ENCODE measurements at places on chromosomes 11 and 22.

GRCh38 chr11:74784234-74784633 is 35.6 kb downstream of the RNF169 start:
- no peak for DNase-seq

GRCh38 chr11:11947825-11948224 is 60.6 kb downstream of the DKK3 start:
- no peak for DNase-seq

GRCh38 chr22:48895831-48896765 is 931.6 kb downstream of the BRD1 start:
- DNase-seq: no peak

DNA sequence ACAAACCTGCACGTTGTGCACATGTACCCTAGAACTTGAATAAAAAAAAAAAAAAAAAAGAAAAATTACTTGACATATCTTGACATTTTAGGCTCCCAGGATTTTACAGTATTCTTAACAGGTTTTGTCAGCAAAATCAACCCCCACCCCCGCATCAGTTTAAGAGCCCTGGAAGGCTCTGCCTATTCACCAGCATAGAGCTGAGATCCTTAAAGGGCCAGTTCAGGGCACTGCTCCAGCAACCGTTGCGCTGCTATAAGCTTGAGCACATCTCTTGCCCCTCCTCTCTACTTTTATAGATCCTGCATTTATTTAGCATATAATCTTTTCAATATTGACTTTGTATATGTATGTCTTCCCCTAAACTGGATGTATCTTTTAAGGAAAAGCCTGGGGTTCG is 697 bp upstream of the PAFAH1B2 start:
- no peak for DNase-seq

DNA sequence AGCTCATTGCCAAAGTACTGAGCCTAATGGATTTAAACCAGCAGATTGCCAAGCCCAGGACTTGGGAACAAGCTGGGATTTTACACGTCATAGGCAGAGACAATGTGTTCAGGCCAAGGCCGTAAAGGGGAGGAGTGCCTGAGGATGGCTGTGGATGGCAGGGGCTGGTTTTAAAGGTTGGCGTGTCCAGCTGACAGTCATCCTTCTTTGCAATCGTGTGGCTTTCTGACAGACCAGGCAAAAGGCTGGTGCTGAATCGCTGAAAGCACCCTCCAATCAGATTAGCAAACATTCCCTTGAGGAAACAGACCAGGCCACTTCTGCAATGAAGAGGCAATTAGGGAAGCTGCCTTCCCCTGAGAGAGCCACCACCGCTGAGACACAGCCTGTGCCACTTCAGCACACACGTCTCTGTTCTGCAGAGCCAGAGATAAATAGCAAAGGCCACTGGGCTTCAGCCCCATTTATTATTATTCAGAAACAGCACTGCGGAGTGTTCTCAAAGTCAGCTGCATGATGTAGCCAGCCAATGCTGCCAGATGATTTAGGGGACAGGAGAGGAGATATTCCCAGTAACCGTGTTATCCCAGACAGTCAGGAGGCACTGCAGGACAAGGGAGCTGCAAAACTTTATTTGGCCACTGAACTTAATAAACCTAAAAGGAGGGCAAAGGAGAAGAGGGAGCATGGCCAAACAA is 54.2 kb upstream of the CSNK2A3 start:
- DNase-seq: no peak

GRCh38 chr11:75246006-75246670 is 5.6 kb downstream of the TPBGL start:
- DNase-seq: no peak

GRCh38 chr11:37666960-37667359 is 1068.9 kb upstream of the RAG2 start:
- DNase-seq: no peak

DNA sequence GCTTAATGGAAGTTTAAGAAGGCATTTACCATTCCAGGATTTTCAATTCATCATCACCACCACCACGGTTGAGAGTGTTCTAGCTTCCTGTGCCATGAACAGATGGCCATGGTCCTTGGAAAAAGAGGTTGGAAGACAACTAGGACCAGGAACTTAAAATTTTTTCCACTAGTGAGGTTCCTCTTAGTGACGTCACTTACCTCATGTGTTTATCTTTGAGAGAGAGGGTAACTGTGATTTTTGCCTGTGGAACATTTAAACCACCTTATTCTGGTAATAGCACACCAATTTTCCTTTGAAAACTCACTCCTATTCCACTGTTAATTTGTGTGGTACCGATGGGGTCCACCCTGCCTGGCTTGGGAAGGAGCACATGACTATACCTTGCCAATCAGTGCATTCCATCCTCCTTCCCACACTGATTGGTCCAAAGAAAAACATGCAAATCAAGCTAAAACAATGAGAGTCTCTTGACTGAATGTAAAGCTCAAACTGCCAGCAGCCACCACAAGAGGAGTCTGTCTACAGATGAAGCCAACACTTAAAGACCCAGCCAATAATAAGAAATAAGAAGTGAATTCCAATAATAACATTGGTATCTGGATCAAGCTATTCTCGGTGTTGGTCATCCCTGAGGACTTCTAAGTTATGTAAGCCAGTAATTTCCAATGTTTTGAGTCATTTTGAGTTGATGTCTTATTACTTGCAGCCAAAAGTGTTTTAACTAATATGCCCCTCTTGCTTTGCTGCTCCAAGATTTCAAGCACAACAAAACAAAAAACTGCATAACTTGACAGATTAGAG is 111.8 kb downstream of the MPPED2 start:
- DNase-seq: no peak

DNA sequence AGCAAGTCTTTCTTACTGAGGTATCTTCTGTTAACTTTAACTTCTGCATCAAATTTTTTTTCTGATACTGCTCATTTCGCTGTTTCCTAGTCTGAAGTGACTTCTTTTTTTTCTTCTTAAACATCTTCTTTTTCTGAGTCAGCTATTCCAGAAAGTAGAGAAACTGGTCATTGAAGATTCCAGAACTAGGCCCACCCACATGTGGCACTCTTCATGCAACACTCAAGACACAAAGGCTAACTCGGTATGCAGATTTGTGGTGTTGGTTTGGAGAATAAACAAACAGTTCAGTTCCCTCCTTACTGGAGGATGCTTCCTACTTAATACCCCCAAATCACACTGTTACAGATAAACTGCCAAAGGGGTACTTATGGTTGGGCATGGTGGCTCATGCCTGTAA is 25.2 kb upstream of the MTCH2 start:
- DNase-seq: no peak

DNA sequence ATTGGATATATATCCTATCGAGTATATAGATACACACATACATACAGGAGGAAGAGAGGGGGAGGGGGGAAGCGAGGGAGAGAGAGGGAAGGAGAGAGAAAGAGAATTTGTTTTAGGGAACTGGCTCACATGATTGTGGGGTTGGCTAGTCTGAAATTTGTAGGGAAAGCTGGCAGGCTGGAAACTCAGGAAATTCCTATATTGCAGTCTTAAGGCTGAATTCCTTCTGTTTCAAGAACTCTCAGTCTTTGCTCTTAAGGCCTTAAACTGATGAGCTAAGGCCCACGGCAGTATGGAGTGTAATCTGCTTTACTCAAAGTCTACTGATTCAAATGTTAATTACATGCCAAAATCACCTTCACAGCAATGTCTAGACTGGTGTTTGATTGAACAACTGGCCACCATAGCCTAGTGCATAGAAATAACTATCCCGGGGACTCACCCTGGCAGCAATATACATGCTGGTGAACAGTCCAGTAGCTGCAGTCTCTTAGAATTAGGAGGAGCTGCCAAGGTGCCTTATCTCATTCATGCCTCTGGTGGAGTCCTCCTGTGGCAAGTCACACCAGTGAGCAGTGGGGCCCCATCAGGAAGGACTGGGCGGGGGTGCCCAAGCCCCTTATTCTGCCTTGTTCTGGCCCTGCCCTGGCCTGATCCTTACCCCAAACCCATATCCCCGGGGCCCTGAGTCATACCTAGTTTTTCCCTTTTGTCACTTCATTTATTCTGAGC is 59.7 kb upstream of the AMPD3 start:
- no peak for DNase-seq

GRCh38 chr11:72736452-72737069 is 15.6 kb downstream of the ARAP1 start:
- DNase-seq: no peak

GRCh38 chr11:73167363-73167954 is 25.3 kb upstream of the FCHSD2 start:
- DNase-seq: no peak

All from right kidney (tissue), 9 donors.